ENCODE measurements at places on chromosomes 5 and 9.

DNA sequence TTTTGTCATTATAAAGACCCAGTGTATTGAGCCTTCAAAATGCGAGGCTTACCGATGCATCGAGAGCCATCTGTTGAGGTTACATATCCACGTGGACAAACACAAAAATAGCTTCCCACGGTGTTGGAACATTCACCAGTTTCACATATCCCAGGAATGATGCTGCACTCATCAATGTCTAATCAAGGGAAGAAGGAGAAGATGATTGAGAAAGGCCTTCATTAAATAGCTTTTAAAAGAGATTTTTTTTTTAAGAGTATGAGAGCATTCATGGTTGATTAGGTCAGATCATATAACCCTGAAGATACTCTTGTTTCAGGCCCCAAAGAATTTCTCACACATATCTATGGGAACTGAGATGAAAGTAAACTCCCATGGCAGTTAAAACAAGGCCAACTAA, 129.4 kb downstream of the FBN2 start:
- no peak for DNase-seq

GRCh38 chr5:115507681-115508080, 36.9 kb downstream of the FEM1C start:
- no peak for DNase-seq

GRCh38 chr9:131279863-131280570, 3.7 kb upstream of the FAM78A start:
- DNase-seq = peak; percentile 91

GRCh38 chr9:126504977-126505455, 108.7 kb upstream of the LMX1B start:
- DNase-seq = no peak

DNA sequence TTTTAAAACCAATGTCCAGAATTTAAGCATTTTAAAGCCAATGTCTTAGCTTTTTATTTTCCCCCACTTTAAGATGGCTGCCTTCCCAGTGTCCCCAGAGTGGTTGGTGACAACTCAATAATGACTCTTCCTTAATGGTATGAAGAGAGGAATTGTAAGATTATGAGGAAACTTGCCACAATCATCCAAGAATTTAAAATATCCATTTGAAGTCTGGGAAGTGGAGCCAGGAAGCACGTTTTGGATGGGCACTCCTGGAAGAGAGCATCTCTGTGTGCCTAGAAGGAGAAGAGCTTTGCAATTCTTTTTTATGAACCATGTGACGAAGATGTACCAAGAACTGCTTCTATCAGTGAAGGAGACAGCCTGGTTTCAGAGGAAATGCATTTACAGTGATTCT, 11.3 kb upstream of the IGFBPL1 start:
- no peak for DNase-seq

DNA sequence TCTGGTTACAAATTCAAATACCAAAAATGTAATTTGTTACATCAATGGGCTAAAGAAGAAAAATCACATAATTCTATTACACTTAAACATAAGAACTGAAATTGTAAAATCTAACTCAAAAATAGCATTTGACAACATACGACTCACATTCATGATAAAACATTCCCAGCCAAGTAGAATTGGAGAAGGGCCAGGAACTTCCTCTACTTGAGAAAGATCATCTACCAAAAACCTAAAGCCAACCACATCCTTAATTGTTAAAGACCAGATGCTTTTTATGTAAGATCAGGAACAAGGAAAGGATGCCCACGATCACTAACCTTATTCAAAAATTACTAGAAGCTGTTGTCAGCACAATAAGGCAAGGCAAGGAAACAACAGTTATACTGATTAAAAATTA, 1819.8 kb upstream of the C9orf72 start:
- DNase-seq = no peak

DNA sequence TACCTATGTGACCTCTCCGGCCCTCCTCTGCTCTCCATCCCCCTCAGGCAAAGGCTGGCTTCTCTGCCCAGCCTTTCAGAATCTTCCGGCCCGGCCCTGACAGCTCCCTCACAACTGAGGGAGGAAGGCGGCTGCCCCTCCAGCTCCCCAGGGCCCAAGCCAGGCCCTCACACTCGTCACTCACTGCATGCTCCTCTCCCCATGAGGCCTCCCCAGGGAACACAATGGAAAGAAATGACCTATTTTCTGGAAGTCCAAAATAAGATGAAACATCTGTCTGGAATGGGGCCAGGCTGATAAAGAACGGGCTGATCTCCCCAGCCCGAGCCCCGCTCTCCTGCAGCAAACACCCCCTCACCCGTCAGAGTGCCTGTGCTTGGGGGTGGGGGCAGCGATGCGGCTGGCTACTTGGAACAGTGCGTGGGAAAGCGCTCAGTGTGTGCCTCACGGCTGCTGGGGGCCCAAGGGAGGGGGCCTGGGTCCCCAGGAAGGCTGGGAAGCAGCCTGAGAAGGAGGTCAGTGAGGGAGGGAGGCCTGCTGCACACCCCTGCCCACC, 11.3 kb downstream of the PDGFRB start:
- DNase-seq = no peak

DNA sequence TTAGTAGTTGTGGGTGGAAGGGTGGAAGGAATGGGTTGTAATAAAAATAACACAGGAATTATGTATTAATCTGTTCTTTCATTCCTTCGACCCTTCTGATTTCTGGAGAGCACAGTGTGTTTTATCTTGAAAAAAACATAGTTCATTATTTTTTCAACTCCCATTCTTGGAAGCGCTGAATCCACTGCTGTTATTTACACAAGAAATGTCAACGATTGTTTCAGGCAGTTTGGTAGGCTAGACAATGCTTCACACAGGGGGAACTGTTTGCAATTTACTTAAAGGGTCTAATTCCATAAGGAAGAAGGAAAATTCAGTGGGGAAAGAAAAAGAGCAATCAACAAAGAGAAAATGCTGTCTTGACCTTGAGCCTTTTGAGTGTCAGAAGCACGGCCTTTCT, 142.9 kb downstream of the TLE1 start:
- no peak for DNase-seq

Data from posterior cingulate gyrus (tissue), 11 donors.